GF-D8 (cell line): ENCODE measurements at places on chromosomes 4 and X.
A peak's percentile ranks its signal among the peaks of the same experiment; 100 is the strongest.

- DNase-seq, result no peak
Measured at GRCh38 chrX:136065044-136065671, 79.9 kb downstream of the SLC9A6 start.

DNA sequence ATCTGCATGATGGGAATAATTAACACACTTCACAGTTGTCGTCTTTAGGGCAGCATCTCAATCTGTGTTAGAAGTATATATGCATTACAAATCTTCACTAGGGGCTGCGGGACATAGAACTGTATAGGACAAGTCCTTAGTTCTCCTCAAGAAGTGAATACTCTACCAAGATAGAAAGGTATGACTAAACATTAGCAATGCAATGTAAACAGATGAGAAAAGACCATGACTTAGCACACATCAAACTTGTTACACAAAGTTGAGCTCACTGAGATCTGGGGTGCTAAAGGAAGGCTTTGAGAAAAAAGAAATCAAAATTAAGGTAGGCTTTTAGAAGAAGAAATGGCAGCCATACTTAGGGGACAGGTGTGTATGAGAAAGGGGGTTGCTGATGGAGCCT, 182.1 kb upstream of the MAP3K15 start:
- no peak for DNase-seq

GRCh38 chrX:110267874-110268273, 50.0 kb downstream of the AMMECR1 start:
- DNase-seq, result no peak

- DNase-seq, result no peak
Measured at GRCh38 chr4:75031775-75032174, 98.9 kb downstream of the PARM1 start.

GRCh38 chr4:8325291-8325973, 55.9 kb downstream of the HTRA3 start:
- DNase-seq, result no peak

GRCh38 chr4:170772429-170772828, 682.7 kb upstream of the AADAT start:
- DNase-seq, result no peak

DNA sequence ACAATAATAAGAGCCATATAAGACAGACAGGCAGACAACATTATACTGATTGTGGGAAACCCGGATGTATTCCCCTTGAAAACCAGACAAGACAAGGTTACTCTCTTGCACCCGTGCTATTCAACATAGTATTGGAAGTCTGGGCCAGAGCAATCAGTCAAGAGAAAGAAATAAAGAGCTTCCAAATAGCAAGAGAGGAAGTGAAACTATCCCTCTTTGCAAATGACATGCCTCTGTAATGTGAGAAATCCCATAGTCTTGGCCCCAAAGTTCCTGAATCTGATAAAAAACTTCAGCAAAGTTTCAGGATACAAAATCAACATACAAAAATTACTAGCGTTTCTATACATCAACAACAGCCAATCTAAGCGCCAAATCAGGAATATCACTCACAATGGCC, 102.1 kb downstream of the DCAF12L2 start:
- no peak for DNase-seq

DNA sequence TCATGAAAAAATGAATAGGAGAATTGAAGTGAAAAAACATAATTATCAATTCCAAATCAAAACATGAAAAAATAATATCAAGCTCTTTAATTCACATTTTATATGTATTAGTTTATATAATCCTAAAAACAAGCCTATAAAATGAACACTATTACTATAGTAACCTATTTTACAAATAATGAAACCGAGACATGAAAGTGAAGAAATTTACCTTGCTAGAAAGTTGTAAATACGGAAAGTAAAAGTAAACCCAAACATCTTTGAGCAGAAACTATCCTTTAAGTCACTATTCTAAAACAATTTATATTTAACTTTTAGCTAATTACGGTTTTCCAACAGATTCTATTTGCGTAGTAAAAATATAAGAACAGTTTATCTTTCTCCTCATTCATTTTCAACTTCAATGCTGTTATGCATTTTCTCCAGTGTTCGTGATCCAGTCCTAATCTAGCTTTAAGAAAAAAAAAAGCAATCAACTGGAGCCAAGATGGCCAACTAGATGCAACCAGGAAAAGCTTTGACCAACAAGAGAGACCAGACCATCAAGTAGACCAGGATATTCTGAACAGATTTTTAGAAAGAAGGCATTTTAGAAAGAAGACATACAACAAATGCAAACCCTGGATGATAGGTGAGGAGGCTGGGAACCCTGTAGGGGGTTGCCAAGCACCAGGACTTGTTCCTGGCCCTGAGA, 67.0 kb downstream of the DDX53 start:
- DNase-seq, result no peak

GRCh38 chr4:28341784-28342183, 1481.1 kb downstream of the STIM2 start:
- no peak for DNase-seq

DNA sequence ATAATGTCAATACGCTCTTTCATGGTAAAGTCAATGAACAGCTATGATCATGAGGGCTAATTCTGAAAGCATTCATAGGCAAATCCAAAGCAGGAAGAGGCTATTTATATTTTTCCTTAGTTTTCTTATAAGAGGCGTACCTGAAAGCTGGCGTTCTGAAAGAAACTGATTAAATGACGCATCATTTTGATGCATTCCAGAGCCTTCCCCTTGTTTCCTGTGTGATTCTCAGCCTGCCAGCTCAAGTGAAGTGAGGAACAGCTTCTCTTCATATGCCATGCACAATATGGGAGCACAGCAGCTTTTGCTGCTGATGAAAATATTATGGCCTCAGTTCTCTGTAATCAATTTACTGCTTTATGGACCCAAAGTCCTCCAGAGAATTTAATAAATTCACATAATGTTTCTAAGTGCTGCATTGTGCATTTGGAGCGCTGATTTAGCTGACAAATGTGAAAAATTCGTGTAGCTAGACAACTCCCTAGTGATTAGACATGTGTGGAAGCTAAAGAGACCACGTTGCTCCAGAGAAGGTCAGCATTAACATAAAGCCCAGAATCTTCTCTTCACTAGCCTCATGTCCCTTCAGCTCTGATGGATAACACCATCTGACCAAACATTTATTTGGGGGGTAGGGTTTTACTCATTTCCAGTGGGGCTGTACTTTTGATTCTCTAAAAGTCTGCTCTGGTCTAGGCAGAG, 110.8 kb downstream of the GPAT3 start:
- DNase-seq, result no peak

- peak; percentile 27 for DNase-seq
Measured at GRCh38 chrX:64205441-64205734, at the start of gene AMER1. Gene AMER1 (minus strand): TSS chrX:64205708. CDS start chrX:64193286, 12,422 bp downstream.

DNA sequence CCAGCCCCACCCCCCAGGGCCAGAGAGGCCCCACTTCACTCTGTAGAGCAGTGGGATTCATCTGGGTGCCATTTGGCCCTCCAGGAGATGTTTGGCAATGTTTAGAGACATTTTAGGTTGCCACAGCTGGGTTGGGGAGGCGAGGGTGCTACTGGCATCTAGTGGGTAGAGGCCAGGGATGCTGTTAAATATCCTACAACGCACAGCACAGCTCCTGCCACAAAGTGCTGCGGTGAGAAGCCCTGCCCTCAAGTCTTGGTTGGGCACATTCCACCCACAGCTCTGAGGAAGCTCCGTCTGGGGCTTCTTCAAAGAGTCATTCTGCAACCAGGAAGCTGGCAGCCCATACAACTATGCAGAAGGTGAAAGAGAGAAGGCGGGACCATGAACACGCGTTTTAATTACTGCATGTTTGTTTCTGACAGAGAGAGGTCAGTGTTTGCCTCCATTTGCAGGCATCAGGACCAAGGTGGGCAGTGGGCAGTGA, 48.1 kb upstream of the FAM9C start:
- no peak for DNase-seq

- DNase-seq, result no peak
Measured at GRCh38 chr4:73452953-73453700, 17.1 kb downstream of the AFP start.

GRCh38 chr4:30245140-30245539, 475.0 kb upstream of the PCDH7 start:
- no peak for DNase-seq

- no peak for DNase-seq
Measured at GRCh38 chr4:24252121-24252520, 332.2 kb downstream of the DHX15 start.

GRCh38 chrX:25897758-25898157, 240.4 kb upstream of the MAGEB18 start:
- no peak for DNase-seq

DNA sequence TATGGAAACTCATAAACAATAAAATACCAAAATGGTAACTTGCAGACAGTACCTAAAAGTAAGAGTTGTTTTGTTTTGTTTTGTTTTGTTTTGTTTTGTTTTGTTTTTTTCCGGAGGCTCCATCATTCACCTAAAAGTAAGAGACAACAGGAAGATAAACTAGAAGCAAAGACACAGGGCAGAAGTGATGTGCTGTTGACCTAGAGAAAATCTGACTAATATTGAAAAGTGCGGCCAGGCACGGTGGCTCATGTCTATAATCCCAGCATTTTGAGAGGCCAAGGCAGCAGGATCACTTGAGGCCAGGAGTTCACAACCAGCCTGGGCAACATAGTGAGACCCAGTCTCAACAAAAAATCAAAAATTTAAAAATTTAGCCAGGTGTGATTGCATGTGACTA, 5.6 kb upstream of the CENPC start:
- no peak for DNase-seq

- DNase-seq, result no peak
Measured at GRCh38 chr4:19913650-19914049, 338.1 kb upstream of the SLIT2 start.

DNA sequence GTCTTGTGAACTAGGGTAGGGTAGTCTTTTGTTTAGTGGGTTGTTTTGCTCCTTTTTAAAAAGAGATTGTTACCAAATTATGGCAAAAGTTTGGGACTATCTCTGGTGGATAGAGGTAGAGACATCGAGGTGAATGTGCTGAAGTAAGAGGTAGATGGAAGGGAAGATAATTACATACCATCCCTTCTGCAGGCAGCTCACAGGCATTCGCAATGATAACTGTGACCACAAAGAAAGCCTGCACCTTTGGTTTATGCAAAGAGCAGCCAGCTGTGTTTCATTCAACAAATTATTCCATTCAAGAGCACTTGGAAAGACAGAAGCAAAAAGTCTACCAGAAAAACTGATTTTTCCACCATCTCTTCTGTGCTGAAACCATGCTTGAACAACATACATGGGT, 155.6 kb downstream of the GATB start:
- DNase-seq, result no peak

DNA sequence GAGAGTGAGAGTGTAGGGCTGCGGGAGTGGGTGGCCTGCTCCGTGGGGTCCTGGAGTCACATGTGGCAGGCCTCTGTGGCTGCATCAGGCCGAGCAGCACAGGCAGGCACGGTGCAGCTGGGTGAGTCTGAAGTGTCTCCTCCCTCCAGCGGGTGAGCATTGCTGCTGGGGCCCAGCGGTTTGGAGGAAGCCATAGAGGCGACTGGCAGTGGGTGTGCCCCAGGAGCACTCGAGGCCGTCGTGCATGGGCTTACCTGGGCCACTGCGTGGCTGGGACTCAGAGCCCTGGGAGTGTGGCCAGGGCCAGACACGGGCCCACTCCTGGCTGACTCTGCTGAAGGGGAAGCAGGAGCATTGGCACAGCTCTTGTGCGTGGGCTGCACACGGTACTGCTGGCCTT, 10.6 kb downstream of the ZNF185 start:
- no peak for DNase-seq

- no peak for DNase-seq
Measured at GRCh38 chr4:15488658-15489470, 19.2 kb downstream of the CC2D2A start.

- DNase-seq, result no peak
Measured at GRCh38 chr4:34091451-34091850, 2152.9 kb downstream of the ARAP2 start.

DNA sequence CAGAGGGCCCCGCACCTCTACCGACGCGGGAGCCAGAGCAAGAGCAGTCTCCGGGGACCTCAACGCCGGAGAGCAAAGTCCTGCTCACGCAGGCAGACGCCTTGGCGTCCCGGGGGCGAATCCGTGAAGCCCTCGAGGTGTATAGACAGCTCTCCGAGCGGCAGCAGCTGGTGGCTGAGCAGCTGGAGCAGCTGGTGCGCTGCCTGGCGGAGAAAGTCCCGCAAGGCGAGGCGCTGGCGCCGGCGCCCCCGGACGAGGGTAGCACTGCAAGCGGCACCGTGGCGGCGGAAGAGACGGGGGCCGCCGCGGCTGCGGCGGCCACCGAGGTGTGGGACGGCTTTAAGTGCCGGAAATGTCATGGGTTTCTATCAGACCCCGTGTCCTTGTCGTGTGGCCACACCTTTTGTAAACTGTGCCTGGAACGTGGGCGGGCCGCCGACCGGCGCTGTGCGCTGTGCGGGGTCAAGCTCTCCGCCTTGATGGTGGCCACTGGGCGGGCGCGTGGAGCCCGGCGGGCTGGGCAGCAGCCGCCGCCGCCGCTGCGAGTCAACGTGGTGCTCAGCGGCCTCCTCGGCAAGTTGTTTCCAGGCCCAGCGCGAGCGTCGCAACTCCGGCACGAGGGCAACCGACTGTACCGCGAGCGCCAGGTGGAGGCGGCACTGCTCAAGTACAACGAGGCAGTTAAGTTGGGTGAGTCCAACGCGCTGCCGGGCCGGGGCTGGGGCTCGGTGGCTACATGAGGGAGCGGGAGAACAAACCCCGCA, 672 bp downstream of the LONRF3 start:
- peak; percentile 11 for DNase-seq

- no peak for DNase-seq
Measured at GRCh38 chr4:114694770-114695169, 96.2 kb downstream of the UGT8 start.

DNA sequence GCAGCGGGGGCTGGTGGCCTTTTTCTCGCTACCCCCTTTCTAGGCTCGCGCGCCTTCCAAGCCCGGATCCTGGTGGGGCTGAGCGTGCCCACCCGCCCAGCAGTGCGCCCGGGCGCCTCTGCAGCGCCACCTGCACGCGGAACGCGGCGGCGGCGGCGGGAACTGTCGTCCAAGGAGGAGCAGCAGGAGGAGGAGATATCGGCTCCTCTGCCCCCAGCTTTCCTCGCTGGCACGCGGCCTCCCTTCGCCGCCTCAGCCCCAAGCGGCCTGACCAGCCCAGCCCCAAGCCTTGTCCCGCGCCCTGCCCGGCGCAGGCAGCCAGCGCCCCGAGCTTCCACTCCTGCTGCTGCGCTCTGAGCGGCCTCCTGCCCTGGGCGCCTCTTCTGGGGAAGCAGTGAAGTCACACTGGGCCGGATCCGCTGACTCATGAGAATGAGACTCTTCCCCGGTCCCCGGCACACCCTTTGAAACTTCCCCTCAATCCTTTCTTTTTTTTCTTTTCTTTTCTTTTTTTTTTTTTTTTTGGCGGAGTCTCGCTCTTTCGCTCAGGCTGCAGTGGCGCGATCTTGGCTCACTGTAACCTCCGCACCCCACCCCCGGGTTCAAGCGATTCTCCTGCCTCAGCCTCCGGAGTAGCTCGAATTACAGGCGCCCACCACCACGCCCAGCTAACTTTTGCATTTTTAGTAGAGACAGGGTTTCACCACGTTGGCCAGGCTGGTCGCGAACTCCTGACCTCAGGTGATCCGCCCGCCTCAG, 10.6 kb upstream of the ELF4 start:
- peak; percentile 40 for DNase-seq

DNA sequence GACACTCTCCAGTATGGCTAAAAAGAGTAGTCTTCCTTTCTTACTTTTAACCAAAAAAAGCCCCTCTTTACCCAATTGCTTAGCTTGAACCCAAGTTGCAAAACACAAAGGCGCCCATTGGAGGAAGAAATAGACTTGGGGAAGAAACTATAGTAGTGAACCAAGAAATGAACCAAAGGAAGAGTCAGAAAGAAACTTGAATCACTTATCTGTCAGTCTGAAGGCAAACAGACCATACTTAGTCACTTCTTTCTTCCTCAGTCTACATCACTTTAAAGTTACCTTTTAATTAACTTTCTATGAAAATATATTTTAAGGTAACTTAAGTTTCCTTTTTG, 161.4 kb upstream of the GIMD1 start:
- no peak for DNase-seq

GRCh38 chr4:137360761-137361160, 171.5 kb downstream of the PCDH18 start:
- DNase-seq, result no peak
